ENCODE measurements at places on chromosomes 11 and 22. TPM values are rescaled to one million over a fixed set of nuclear protein-coding genes. Genes with fewer than 3 reads are reported as not detected.
A peak's percentile ranks its signal among the peaks of the same experiment; 100 is the strongest.

ARHGAP8 gene
- total RNA-seq, result 0.67 TPM

CBX7 gene
- total RNA-seq, result 181 TPM

- no peak for DNase-seq
Measured at GRCh38 chr11:32065865-32066629, 24.8 kb upstream of the RCN1 start.

GRCh38 chr22:23094695-23095681, 24.7 kb downstream of the GNAZ start:
- DNase-seq, result no peak

DNA sequence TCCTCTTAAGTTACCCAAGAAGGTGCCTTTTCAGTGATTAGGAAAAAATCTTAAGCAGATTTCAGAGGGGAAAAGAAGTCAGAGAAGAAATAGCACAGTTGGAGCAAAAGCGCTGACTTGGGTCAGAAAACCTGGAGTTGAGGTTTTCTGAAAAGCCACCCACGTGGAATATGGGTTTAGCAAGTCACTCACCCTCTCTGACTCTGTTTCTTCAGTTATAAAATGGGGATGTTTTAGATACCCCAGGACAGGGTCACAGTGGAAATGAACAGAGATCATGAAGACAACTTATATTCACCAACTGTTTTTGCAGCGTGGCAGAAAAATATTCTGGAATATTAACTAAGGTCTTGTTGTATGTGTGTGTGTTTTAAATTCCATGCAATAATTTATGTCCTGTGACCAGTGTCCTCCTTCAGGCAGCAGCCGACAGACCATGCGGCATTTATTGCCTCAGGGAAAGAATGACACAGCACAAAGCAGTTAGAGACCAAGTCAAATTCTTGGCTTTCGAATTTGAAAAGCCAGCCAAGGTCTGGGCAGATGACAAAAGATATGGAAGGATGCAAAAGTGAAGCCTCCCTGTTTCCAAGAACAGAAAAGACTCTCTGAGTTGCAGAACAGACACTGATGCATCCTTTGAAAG, 119.9 kb downstream of the MIAT start:
- no peak for DNase-seq

DNA sequence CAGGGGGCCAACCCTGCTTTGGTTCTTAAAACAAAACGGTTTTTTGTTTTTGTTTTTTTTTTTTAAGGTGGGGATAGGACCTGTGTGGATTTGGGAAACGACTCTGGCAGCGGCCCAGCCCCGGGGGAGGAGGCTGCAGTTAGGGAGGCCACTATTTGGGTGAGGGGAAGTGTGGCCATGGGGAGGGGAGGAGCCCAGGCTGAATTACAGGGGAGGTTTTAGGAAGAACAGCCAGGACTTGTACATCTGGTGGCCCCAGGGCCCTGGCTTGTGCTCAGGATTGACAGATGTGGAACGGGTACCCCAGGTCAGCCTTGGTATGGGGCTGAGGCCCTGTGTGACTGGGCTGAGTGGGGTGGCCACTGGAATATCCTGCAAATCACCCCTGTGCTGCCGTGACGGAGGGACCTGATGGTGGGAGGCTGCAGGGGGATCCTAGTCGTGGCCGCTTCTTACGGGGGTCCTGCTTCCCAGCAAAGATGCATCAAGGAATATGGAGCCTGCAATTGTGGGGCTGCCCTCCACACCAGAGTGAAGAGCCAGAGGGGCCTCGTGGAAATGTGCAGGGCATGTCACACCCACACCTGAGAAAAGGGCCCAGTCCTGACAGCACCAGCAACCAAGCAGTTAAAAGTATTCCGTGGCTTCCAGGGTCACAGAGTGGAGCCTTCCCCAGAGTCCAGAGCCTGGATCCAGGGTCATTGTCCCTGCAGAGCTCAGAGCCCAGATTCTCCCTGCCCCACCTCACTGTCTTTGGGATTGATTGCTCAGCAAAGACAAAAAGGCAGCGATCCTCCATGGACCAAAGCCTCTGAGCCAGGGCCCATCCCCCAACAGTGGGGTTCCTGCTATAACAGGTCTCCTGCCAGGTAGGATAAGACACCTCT, 55.2 kb upstream of the WNT7B start:
- no peak for DNase-seq

DNA sequence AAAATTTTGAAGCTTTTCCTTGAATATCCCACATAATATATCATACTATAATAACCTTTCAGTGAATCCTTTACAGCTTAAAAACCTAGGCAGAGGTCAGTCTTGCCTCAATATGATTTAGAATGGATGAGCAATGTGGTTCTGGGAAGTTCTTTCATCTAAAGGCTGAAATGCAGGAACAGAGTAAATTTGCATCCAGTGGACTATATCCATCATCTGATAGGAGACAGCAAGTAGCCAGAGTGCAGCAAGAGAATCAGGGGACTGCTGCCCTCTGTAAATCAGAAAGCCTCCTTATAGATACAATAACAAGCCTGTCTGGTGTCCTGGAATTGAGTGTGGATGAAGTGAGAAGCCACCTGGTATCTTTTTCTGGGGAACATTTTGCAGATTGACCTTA, 748.3 kb upstream of the CCDC90B start:
- no peak for DNase-seq

DNA sequence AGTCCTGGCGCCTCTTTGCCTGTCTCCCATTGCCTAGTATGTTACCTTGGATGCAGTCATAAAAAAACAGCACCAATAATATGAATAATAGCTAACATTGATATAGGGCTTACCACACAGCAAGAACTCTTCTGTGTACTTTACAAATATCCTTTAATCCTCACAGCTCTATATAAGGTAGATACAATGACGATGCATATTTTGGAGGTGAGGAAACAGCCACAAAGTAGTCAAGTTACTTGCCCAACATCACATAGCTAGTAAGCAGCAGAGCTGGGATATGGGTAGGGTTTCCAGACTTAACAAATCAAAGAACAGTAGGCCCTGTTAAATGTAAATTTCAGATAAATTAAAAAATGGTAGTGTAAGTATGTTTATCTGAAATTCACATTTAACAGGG, 128.8 kb downstream of the ST3GAL4 start:
- no peak for DNase-seq

GRCh38 chr11:2002807-2003206, 5.2 kb upstream of the H19 start:
- DNase-seq, result no peak

- no peak for DNase-seq
Measured at GRCh38 chr11:6911948-6912347, 8.9 kb upstream of the OR2D3 start.

GRCh38 chr11:95835768-95836488, 45.6 kb downstream of the CEP57 start:
- peak; percentile 56 for DNase-seq

- no peak for DNase-seq
Measured at GRCh38 chr11:108242422-108242821, 19.6 kb downstream of the ATM start.

DNA sequence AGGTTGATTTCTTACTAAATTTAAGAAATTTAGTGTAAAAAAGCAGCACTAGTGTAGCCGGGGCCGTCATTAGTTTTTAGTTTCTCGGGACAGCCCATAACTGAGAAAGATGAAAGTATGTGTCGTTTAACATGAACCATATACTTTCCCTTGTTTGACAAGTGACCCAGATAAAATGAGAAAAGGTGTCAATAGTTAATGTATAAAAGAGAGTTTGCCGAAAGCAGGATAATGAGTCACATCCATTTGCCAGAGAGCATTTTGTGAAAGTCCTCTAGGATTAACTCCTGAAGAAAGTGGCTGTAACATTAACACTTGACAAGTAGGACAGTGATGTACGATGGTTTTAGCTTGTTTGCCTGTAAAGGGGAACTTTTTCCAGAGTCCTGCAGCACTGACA, 13.5 kb downstream of the OR52K1 start:
- no peak for DNase-seq

GRCh38 chr11:32213223-32213622, 122.3 kb downstream of the RCN1 start:
- no peak for DNase-seq

- DNase-seq, result peak; percentile 71
Measured at GRCh38 chr11:65314501-65315203, at the start of gene CDC42EP2. CDC42EP2 (plus strand) TSS chr11:65314866; CDS start chr11:65320899, 6,033 bp downstream.

GRCh38 chr22:40975366-40975765, 24.2 kb downstream of the RBX1 start:
- no peak for DNase-seq

GRCh38 chr22:43180670-43181069, 6.3 kb downstream of the TTLL12 start:
- DNase-seq, result no peak

GRCh38 chr11:82756765-82757639, 23.3 kb upstream of the FAM181B start:
- no peak for DNase-seq

GRCh38 chr11:614623-615503, 887 bp downstream of the IRF7 start:
- DNase-seq, result peak; percentile 46

DNA sequence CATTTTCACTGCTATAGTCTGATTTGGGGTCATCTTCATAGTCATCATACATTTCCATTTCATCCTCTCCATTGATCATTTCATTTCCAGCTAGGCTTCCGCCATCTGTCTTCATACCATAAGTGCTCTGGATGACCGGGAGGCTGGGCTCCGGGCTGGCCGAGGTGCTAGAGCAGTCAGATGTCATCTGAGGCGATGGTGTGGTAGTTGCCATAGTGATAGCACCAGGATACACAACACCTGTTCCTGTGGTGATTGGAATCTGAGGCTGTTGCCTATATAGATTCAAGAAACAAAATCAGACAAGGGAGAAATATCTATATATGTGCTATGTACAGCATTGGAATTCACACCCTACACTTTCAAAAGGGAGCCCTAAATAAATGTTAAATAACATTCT, 383.5 kb downstream of the SOX6 start:
- DNase-seq, result no peak
